ENCODE measurements at places on chromosomes 1 and 21.
A peak's percentile ranks its signal among the peaks of the same experiment; 100 is the strongest.

GRCh38 chr1:53321776-53322602 lies 5.9 kb downstream of the LRP8 start:
- DNase-seq, result no peak

DNA sequence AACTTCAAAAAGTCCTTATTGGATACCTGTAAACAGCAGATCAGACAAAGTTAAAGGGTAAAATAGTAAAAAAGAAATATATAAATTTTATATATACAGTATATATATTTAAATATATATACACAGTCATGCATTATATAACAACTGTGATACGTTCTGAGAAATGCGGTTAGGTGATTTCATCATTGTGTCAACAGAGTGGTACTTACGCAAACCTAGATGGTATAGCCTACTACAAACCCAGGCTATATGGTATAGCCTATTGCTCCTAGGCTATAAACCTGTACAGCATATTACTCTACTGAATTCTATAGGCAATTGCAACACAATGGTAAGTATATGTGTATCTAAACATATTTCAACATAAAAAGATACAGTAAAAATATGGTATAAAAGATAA lies 222.7 kb downstream of the NUF2 start:
- DNase-seq, result no peak

GRCh38 chr1:157448636-157449035 lies 103.7 kb downstream of the FCRL5 start:
- DNase-seq, result no peak

DNA sequence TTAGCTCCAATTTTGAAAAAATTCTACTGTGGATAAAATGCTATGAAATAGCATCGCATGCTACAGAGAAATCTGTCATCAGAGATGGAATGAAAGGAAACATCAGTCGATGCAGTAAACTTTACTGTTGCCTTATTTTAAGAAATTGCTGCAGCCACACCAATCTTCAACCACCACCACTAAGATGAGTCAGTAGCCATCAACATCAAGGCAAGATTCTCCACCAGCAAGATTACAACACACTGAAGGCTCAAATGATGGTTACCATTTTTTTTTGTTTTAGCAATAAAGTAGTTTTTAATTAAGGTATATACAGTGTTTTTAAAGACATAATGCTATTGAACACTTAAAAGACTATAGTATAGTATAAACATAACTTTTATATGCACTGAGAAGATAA lies 95.6 kb upstream of the JUN start:
- no peak for DNase-seq

GRCh38 chr21:38147391-38147790 lies 109.4 kb upstream of the KCNJ15 start:
- DNase-seq, result no peak

DNA sequence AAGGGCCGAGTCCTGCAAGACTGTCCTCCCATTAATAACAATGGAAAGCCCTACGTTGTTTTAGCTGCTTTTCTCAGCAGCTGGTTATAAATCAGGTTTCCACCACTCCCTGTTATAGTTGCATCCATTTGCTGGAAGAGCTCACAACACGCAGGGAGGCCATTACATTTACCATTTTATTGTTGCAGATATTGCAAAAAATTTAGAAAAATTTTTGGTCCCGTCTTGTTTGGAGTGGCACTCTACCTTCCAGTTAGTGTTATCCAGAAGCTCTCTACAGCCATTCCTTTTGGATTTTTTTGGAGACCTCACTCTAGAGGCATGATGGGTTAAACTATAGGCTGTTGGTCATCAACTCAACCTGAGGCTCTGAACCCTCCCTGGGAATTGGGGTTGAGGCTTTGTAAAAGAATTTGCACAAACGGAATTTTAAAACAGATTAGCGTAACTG lies 1532.1 kb upstream of the TPTE start:
- DNase-seq, result peak; percentile 95

GRCh38 chr1:244968471-244968871 lies 104.1 kb upstream of the HNRNPU start:
- DNase-seq, result no peak

DNA sequence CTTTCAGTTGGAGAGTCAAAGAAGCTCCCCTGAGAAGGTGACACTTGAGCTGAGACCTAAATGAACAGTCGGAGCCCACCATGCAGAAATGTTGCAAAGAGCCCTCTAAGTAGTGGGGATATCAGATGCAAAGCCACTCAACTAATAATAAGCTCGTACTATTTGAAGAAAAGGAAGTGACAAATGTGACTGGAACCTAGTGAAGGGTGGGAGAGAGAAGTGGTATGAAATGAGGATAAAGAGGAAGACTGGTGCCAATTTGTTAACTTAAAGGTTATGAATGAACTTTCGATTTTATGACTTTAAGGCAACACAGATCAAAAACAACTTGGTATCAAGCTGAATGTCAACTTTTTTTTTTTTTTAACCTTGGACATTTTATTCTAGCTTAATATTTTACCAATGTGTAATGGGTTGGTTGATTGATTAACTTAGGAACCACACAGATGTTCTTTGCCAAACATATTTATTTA lies 14.7 kb downstream of the LYPLAL1 start:
- no peak for DNase-seq

DNA sequence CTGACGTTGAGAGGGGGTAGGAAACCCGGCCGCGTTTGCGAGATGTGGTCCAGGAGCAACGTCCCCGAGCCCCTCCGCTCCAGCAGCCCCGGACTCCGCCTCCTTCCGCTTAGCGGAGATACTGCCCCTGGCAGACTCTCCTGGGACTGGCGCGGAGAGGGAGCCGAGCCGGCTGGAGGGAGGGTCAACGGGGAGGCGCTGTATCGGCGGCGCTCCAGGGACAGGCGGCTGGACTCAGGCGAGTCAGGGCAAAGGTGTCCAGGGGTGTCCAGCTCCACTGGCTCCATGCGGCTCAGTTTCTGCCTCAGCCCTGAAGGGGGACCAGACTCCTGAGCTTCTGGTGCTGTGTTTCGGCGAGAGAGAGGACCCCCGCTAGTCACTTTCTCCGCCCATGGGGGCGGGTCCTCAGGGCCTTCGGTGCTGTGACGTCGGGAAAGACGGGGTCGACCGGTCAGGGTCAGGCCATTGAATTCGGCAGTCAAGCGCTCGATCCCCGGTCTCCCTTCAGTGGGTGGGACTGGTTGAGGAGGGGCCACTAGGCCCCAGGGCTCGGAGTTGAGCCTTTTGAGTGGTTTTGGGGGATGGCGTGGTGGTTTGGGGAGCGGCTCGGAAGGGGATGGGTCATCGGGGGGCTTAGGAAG lies 2.8 kb upstream of the LIX1L start:
- no peak for DNase-seq

- no peak for DNase-seq
These were observed 274.6 kb downstream of the NFIA start for GRCh38 chr1:61356995-61357394.

DNA sequence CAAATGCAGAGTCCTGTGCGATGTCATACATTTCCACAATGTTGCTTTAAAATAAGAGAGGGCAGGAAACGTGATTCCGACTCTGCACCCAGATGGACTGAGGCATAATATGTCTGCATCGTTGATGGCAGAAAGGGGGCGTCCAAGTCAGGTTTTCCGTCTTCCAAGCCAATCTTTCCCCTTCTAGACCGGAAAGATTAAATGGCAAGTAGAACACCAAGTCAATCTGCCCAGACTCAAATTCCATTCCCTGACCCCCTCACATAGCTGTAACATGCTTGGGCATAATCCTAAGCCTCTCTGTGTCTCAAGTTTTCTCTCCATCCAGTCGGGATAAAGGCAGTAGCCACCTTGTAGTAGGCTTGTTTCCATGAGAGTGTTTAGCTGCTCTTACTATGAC lies 14.4 kb downstream of the PCP4 start:
- no peak for DNase-seq

DNA sequence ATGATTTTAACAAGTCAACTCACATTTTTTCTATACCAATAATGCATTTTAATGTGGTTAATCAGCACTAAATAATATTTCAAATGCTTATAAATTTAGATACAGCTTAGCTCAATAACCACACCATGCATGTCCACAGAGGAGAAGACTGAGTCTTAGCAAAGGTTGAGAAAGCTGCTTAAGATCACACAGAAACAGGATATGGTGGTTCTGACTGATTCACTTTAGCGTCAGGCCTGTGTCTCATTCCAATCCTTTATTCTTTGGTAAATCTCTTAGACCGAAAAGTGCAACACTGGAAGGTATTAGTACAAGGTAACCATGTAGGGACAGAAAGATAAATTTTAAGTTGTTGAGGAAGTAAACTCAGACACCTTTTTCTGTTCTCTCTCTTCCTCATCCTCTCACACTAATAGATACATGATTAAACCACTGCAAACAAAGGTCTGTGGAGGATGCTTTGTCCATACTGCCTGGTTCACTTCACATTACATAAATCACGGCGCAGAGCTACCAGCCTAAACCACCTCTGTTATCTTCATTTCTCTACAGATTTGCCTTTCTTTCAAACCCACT lies 139.0 kb downstream of the DPYD start:
- DNase-seq, result no peak

GRCh38 chr1:98921817-98922216 lies 82.8 kb downstream of the PLPPR5 start:
- DNase-seq, result no peak

- DNase-seq, result no peak
These were observed 64.4 kb upstream of the ETS2 start for GRCh38 chr21:38741092-38741949.

DNA sequence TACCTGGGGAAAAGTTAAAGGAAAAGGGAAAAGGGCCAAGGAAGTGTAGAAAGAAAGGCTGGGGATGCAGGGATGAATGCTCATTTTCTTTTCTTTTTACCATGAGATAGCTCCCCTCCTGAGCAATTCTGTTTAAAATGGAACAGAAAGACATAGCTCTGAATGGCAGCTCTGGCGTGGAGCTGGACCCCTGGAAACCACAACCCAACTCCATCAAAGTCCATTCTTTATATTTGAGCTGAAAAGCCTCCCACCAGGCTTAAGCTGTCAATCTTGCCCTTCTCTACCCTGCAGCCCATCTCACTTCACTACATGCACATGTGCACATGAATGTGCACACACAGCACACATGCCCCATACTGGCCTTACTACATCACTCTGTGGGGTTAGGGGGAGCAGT lies 69.2 kb downstream of the TNR start:
- DNase-seq, result no peak

DNA sequence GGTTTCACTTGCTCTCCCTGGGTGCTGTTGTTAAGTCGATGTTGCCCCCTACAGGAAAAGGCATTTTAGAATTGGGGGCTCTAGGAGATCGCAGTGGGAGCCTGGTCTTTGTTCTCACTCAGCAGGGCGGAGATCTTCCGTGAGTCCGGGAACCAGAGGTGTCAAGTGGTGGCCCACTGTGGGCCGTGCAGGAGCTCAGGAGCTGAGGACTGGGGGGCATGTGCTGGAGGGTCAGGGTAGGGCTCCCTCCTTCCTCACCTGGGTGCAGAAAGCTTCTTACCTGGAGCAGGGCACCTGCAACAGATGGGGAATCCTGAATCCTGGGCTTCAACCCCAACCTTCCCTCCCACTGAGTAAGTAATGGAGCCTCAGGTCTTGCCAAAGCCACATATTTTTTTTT lies 392.7 kb downstream of the NPHP4 start:
- DNase-seq, result no peak

GRCh38 chr1:210232511-210233215 lies at the start of gene SERTAD4:
Gene SERTAD4 (plus strand): TSS chr1:210232796. CDS start chr1:210237961, 5,165 bp downstream.
- no peak for DNase-seq

DNA sequence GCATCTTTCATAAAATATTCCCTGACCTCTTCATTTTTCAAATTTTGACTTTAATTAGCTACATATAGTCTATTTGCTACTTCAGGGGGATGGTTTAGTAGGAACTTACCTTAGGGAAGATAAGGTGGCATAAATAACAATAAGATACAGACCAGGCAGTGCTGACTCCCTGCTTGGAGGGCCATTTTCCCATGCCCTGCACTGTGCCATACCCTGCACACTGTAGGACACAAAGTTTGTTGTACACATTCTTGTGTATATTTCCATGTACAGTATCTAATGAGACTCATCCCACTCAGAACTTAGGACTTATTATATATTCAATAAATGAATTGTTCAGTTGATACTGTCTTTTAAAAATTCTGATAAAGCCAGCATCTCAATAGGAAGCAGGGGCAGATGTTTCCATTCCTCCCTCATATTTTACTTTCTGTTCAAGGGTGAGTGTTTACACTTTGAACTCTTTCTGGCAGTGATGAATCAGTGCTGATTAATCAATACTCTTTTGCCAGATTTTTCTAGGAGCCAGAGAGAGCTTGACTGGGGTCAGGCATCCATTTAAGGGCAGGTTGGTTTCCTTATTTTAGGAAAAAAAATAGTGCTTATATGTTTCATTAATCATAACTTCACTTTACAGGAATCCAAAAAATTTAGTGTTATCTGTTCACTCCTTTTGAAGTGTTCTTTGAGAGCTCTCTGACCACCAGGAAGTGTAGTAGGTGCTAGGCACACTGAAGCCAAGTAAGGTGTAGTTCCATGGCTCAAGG lies 30.6 kb downstream of the MPZL1 start:
- no peak for DNase-seq

GRCh38 chr1:201171063-201172036 lies 17.1 kb upstream of the TMEM9 start:
- no peak for DNase-seq

DNA sequence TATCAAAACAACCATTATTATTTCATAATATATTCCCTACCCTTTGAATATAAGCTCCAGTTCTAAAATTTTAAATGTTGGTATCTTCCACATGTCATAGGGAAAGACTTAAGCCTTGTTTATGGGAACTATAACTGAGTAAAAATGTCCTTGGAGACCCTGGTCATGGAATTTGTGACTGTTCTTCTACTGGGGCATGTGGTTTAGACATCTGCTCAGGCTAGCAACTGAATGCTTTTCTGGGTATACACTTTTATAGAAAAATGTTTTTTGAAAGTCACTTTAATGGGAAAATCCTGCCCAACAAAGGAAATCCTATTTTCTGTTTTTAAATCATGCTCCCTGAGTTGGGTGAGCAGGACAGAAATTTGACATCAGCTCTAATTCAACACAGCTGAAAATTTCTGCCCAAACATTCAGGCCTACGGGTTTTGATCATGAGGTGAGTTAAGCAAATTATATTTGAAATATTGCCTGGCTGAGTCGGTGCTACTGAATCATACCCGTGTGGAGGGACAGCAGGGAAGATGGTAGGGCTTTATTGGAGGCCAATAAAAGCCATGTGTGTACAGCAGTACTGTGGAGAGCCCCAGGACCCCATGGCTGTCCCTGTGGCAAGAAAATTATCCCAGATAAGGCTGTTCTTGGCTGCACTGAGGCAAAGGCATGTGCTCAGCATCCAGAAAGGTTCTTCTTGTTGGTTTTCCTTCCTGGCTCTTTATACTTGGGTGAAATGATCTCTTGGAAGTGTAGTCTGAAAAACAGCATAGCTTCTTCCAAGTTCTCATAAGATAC lies 391.8 kb downstream of the DISC1 start:
- no peak for DNase-seq

- no peak for DNase-seq
These were observed 1.1 kb downstream of the ERO1B start for GRCh38 chr1:236280438-236281197.

- no peak for DNase-seq
These were observed 13.8 kb upstream of the EPS15 start for GRCh38 chr1:51532853-51533252.

- DNase-seq, result no peak
These were observed at the start of gene IFI16 for GRCh38 chr1:159009704-159010361. Gene IFI16 (plus strand): TSS chr1:159009907. CDS start chr1:159014681, 4,774 bp downstream.

- DNase-seq, result no peak
These were observed 134.0 kb upstream of the DPYD start for GRCh38 chr1:98054786-98055185.

GRCh38 chr1:164635803-164636731 lies 77.1 kb downstream of the PBX1 start:
- no peak for DNase-seq

GRCh38 chr1:21379571-21379970 lies 60.4 kb upstream of the NBPF3 start:
- no peak for DNase-seq

Measured in iPS DF 19.7 (cell line).